ENCODE measurements at places on chromosomes 1 and 21.

DNA sequence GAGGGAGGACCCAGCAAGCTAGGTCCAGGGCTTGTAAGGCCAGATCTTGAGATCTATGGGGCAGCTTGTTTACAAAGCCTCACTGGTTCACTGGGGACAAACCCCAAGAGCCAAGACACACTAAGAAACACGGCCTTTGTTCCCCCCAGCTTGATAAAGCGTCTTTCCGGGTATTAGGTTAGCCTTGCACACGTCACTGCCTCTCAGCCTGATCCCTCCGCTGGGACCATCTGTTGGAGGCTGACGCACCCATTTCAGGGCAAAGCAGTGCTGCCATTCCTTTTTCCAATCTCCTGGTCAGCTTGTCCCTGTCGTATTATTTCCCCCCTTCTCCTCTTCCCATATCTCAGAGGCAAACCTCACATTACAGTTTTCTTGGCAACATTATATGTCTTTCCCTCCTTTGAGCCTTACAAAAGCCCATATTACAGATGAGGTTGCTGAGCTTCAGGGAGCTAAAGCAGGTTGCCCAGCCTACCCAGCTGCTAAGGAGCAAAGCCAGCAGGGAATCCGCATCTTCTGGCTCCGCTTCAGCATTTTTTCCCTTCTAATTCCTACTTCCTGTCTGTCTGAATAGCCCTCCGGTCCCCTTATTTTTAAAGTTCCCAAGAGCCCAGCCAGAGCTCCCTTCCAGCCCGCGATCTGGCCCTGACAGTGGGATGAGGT is 4.1 kb downstream of the HEYL start:
- DNase-seq, result no peak

GRCh38 chr1:88876573-88877365 is 14.6 kb downstream of the GTF2B start:
- no peak for DNase-seq

GRCh38 chr1:231969076-231969475 is 342.5 kb downstream of the DISC1 start:
- DNase-seq, result no peak

GRCh38 chr1:242025681-242026080 is 26.8 kb upstream of the MAP1LC3C start:
- no peak for DNase-seq

DNA sequence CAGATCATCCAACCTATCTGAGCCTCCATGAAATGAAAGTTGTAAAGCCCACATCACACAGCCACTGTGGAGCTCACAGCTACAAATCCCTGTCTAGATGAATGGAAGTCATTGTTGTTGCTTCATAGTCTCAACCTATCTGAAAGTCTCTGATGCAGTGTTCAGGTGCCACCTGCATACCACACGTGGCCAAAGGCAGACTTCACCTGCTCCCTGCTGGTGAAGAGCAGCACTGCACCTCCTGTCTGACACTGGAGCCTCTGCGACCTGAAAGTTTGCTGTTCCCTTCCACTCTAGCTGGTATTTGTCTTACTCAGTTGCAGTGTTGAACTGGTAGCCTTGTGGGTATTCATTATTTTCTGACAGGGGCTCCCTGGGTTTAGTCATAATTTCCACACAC is 18.4 kb downstream of the LORICRIN start:
- peak; percentile 57 for DNase-seq

Measured in activated naive CD4-positive, alpha-beta T cell treated with anti-CD3 and anti-CD28 coated beads, Interleukin-2, amount 10 ng/mL, durations not matched to agents 7 days and 5 days (primary cell).